ENCODE measurements at places on chromosomes 1 and 21.
A peak's percentile ranks its signal among the peaks of the same experiment; 100 is the strongest.

- H3K4me3 ChIP-seq: no peak overlapping the region
Observed at GRCh38 chr1:207902566-207902965, 8.4 kb downstream of the CD34 start.

DNA sequence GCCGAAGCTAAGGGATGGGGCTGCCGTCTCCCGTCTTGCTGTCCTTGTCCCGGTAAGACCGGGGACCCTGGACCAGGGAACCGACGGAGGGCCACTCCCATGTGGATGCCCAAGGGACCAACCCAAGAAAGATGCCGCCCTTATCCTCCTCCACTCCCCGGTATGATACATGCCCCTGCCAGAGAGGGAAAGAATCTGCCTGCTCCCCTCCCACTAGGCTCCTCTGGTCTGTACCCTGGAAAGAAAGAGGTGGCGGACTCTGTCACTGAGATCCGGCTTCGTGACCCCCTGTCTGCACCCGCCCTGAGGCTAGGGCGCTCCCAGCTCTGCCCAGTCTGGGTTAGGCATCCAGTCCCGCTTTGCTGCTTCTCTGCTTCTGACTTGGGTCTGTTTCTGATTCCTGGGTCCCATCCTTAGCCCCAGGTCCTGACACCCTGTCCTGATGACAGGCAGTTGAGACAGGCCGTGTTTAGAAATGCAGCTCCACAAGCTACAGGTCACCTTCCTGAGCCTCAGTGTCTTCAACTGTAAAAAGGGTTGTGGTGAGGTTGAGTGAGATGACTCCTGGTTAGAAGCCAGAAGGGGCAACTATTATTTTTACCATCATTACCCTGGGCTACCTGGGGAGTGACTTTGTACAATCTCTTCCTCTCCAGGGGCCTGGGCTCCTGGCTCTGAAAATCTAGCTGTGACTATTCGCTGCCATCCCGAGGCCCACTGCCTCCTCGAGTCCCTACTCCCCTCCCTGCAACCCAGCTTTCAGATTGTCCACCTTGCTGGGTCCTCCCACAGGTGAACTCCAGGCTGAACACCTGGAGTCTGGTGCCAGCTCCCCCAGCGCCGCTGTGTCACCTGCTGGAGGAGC lies 3.7 kb downstream of the MATN1 start:
- no peaks in the 10 kb centered on the region for H3K27me3 ChIP-seq
- H3K4me3 ChIP-seq: peak overlapping the region; percentile 79
- peaks cover 10% of the 10 kb centered on the region for H3K4me1 ChIP-seq
- peak overlapping the region; percentile 95 for H3K27ac ChIP-seq
- DNase-seq: no peak
- H3K36me3 ChIP-seq: no peaks in the 10 kb centered on the region

DNA sequence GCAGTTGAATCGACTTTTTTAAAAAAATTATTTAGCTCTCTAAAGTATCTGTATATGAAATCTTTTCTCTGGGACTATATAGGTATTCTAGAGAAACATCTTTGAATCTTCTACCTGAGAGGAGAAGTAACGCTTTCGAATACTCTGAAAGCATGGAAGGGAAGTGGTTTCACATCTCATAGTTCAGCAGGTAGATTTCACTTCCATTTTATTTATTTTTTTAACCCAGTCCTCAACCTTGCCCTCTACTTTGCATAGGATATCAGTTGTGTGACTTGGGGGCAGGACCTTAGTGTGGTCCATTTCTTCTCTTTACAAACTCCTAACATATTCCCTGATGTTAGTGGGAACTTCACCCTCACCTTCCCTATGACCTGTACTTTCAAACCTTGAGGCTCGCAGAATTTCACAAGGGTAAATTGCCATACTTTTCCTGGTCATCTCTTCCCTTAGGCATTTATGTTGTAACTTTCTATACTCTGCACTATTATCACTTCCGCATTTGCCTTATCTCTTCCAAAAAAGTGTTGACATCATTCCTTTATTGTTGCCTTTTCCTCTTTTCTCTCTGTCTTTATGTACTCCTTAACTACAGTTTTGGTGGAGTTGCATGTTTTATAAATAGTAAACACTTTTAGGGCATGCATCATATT lies 1208.5 kb upstream of the ADGRL4 start:
- peaks cover 22% of the 10 kb centered on the region for H3K4me1 ChIP-seq
- no peak overlapping the region for H3K27ac ChIP-seq

GRCh38 chr21:29305068-29305467 lies 6.3 kb downstream of the BACH1 start:
- H3K27ac ChIP-seq: peak overlapping the region; percentile 50
- H3K27me3 ChIP-seq: no peaks in the 10 kb centered on the region
- H3K4me3 ChIP-seq: no peak overlapping the region
- H3K4me1 ChIP-seq: peaks cover 89% of the 10 kb centered on the region
- DNase-seq: no peak

GRCh38 chr1:167294528-167294927 lies 73.8 kb downstream of the POU2F1 start:
- H3K27me3 ChIP-seq: no peaks in the 10 kb centered on the region
- no peak overlapping the region for H3K27ac ChIP-seq
- H3K4me3 ChIP-seq: no peak overlapping the region
- peaks cover 5% of the 10 kb centered on the region for H3K4me1 ChIP-seq
- no peaks in the 10 kb centered on the region for H3K36me3 ChIP-seq

GRCh38 chr1:234163267-234163919 lies 209.9 kb upstream of the COA6 start:
- H3K36me3 ChIP-seq: no peaks in the 10 kb centered on the region
- no peaks in the 10 kb centered on the region for H3K27me3 ChIP-seq
- no peak for DNase-seq
- H3K4me3 ChIP-seq: no peak overlapping the region

DNA sequence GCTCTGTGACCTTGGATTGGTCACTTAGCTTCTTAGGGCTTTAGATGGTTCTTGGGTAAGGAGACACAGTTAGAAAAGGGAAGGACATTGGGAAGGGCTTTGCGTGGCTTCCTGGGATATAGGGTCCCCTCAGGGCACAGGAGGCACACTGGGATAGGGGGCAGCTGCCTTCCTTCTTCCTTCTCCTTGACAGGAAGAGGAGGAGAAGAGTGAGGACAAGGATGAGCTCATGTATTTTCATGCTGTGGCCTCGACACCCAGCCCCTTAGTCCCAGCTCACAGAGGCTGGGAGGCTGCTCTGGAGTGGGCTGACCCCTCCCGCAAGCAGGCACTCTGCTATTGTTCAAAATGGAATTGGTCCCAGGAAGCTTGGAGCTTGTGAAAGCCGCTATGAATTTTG lies 45.7 kb upstream of the POU3F1 start:
- H3K4me1 ChIP-seq: no peaks in the 10 kb centered on the region
- H3K27ac ChIP-seq: no peak overlapping the region

- H3K27ac ChIP-seq: no peak overlapping the region
- no peak for DNase-seq
- H3K4me3 ChIP-seq: no peak overlapping the region
- H3K36me3 ChIP-seq: no peaks in the 10 kb centered on the region
- H3K27me3 ChIP-seq: peaks cover 39% of the 10 kb centered on the region
Observed at GRCh38 chr21:42209801-42210479, 9.0 kb upstream of the ABCG1 start.

DNA sequence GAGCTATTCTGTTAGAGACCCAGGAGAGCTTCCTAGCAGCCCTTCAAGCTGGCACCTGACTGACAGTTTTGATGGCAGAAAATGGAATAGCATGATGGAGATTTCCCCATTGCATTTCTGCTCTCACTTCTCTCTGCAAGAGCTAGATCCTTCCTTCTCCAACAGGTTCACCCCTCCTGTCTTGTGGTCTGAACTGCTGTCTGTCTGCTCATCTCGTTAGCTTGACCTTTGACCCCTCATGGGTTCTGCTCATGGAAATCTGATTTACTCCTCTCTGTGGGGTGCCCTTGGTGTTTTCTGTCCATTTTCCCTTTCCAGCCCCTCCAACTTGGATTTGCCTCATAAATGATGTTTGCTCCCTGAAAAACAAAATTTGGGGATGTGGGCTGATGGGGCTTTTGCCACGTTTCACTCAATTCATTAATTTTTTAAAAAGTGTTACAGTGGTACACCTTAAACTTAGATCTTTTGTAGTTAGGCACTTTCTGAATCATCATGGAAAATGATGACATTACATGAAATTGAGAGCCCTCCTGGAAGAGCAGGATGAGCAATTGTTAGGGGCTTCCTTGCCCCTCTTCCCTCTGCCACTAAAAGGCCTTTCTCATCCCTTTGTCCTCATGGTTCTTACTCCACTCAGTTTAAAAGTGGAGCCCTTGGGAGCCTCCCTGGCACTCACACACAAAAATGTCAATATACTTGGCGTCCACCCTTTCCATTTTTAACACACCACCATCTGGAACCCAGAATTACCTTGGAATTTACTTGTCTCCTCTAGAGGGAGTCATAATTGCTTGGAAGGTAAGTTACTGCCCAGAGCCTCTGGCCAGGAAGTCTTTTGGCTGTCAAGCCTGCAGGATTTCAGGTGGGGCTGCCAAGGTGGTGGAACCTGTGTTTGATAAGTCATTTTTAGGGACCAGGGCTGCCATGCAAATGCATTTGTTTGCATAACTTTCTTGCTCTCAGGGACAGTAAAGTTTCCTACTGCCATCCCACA lies 31.9 kb upstream of the IL19 start:
- H3K4me1 ChIP-seq: peaks cover 16% of the 10 kb centered on the region
- DNase-seq: no peak
- no peak overlapping the region for H3K4me3 ChIP-seq
- H3K27ac ChIP-seq: no peak overlapping the region
- H3K27me3 ChIP-seq: no peaks in the 10 kb centered on the region

DNA sequence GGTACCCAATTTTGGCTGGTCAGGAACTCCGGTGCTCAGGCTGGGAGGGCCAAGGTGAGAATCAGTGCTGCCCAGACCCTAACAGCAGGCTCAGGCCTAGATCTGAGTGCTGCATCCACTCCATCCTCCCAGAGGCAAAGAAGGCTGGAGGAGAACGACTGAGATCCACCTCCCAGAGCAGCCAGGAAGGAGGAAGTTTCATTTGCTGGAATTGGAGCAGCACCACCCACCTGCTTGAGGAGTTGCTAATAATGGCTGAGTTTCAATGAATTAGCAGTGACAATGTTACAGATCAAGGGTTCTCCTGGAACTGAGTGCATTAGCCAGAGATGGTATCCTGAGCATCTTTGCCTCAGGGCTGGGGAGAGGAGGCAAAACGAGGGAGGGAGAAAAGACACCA lies 46.7 kb upstream of the KLHDC7A start:
- no peak overlapping the region for H3K27ac ChIP-seq
- no peak for DNase-seq
- no peaks in the 10 kb centered on the region for H3K27me3 ChIP-seq
- H3K4me1 ChIP-seq: no peaks in the 10 kb centered on the region
- no peaks in the 10 kb centered on the region for H3K36me3 ChIP-seq
- no peak overlapping the region for H3K4me3 ChIP-seq

All from osteocyte (in vitro differentiated cells).